Fibroblast of skin of right quadriceps (primary cell): ENCODE measurements at places on chromosomes 1 and 21.

DNA sequence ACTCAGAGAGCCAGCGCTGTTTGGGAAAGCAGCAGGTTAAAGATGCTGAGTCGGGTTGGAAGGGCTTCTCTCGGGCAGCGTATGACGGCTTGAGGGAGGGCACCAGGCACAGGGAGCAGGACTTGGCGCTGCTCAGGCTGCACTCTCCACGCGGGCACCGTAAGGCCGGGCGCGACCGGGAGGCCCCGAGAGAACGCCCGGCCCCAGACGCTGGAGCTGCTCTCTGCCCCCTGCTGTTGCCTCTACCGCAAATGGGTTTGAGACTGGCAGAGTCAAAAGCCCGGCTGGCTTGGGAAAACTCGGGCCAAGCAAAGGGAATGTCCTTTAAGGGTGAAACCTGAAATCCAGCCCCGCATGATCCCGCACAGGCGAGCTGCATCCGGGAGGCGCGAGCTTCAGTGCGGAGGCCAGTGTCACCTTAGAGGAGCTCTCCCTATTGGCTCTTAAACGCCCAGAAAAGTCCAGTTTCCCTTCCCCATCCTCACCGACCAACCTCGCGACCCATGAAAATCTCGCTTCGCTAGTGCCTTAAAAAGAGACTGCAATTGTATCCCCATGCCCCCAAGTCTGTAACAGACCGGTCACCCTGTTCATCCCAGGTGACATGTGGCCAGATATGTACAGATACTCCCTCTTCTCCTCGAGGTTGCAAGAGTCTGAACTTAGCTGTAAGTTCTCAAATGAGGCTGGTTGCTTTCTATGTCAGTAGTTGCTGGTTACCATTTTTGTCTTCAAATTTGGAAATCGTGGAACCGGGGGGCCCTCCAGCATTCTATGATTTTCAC is 1.1 kb downstream of the PRRX1 start:
- peak; percentile 58 for DNase-seq

GRCh38 chr1:41528106-41528505 is 43.6 kb upstream of the EDN2 start:
- DNase-seq, result no peak

- DNase-seq, result no peak
Observed at GRCh38 chr1:12255913-12256312, 26.1 kb downstream of the VPS13D start.

GRCh38 chr1:89260042-89260441 is 12.6 kb downstream of the GBP5 start:
- no peak for DNase-seq
